Cerebellum (tissue), 4 donors: ENCODE measurements at places on chromosomes 5 and 9.

DNA sequence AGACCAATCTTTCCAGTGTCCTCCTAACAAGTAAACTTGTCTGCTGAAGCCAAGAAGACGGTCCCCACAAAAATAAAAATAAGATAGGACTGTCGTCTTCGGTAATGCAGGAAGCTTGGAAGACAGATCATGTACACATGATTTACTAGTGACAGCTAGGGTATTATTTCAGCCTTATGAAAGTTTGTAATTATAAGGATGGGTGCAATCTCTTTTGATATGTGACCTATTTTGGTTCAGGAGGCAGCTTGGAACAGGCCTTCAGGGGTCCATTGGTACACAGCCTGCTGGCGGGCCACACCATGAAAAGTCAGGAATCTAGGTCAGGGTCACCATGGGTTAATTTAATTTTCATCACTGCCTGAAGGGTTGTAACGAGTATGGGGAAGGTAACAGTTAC, 13.7 kb upstream of the MEIKIN start:
- DNase-seq: no peak

GRCh38 chr9:15248081-15248480, 58.9 kb downstream of the TTC39B start:
- no peak for DNase-seq

DNA sequence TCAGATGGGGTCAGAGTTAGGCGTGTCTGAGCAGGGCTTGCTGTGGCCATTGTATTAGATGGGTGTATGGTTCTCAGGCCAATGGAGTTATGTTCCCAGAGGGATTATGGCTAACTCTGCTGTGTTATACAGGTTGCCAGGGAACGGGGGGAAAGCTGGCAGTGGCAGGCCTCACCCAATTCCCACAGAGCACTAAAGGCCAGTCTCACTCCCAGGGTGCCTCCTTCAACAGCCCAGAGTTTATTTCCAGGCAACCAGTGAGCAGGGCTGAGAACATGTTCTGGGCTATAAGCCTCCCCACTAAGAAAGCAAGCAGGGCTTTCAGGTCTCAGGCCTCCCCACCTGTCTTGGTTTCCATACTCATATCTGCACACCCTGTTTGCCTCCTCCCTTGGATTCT, 597.9 kb downstream of the ZNF608 start:
- no peak for DNase-seq

- DNase-seq: no peak
Observed at GRCh38 chr9:96156171-96156974, 145.6 kb downstream of the HSD17B3 start.

GRCh38 chr5:43674536-43674935, 71.6 kb downstream of the NNT start:
- DNase-seq: no peak

GRCh38 chr9:123834889-123835562, 94.9 kb downstream of the DENND1A start:
- DNase-seq: no peak
